ENCODE measurements at places on chromosomes 13 and 19.

- peak; percentile 22 for DNase-seq
Measured at GRCh38 chr13:114005206-114005724, 31.4 kb upstream of the C13orf46 start.

GRCh38 chr13:36331280-36331679 is 14.9 kb downstream of the SPART start:
- DNase-seq, result no peak

- no peak for DNase-seq
Measured at GRCh38 chr19:55656988-55657747, 2.3 kb downstream of the U2AF2 start.

- DNase-seq, result no peak
Measured at GRCh38 chr19:10567656-10568055, 1.1 kb downstream of the CDKN2D start.

- no peak for DNase-seq
Measured at GRCh38 chr13:46799139-46799538, 2.2 kb upstream of the ESD start.

- no peak for DNase-seq
Measured at GRCh38 chr13:66014771-66015170, 1215.4 kb downstream of the PCDH9 start.

DNA sequence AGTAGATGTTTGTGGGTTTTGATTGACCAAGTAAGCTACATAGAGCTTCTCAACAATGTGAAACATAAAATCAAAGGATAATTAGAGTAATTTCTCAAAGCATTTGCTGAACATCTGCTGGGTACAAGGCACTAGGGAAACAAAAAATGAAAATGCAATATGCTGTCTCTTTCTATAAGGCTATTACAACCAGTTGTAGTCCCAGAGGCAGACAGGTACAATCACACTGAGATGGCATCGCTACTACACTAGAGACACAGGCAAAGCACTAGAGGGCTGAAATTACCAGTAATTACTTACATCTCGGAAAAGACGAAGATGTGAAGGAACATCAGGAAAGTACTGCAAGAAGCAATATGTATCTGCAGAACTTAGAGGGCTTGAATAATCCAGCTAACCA is 133.3 kb downstream of the LHFPL6 start:
- no peak for DNase-seq

- DNase-seq, result no peak
Measured at GRCh38 chr13:103315711-103316110, 249.5 kb upstream of the SLC10A2 start.

DNA sequence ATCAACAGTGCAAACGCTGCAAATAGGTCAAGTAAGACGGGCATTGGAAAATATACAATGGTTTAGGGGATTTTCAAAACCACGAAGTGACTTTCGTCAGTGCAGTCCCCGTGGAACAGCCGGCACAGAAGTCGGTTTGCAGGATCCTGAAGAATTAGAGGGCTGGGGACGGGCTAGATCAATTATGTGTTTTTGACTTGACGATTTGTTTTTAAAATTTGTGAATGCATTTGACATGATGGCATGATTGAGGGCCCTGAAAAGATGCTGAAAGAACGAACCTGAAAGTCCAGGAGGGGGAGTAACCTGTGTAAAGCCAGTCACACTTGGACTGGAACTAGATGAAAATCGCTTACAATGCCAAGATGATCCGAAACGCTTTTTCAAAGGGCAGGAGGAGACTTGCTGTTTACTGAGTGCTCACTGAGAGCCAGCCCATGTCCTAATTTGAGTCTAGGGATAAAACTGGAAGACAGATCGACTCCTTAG is 8.9 kb upstream of the DGKH start:
- DNase-seq, result no peak

DNA sequence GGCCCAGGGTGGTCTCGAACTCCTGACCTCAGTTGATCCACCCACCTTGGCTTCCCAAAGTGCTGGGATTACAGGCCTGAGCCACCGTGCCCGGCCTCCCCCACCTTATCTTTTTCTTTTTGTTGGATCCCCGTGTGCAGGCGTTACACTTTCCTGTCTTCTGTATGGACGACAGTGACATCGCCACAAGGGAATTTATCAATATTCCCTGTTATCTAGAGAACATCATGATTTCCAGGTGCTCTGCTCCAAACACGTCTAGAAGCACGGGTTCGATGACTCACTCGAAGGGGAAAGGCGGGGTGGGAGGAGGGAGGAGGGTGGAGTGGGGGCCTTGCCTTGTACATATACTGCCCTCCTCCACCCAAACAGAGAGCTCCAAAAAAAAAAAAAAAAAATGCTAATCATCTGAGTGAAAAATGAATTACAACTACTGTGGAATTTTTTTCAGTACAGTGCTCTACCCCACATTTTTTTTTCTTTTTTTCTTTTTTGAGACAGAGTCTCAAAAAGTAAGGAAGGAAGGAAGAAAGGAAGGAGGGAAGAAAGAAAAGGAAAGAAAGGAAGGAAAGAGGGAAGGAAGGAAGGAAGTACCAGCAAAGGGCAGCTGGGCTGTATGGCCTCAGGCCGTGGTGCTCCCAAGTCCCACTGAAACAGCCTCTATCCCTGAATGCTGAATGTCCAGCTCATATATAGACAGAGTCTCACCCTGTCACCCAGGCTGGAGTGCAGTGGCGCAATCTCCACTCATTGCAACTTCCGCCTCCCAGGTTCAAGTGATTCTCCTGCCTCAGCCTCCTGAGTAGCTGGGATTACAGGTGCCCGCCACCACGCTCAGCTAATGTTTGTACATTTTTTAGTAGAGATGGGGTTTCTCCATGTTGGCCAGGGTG is 36.8 kb downstream of the INSR start:
- DNase-seq, result no peak

DNA sequence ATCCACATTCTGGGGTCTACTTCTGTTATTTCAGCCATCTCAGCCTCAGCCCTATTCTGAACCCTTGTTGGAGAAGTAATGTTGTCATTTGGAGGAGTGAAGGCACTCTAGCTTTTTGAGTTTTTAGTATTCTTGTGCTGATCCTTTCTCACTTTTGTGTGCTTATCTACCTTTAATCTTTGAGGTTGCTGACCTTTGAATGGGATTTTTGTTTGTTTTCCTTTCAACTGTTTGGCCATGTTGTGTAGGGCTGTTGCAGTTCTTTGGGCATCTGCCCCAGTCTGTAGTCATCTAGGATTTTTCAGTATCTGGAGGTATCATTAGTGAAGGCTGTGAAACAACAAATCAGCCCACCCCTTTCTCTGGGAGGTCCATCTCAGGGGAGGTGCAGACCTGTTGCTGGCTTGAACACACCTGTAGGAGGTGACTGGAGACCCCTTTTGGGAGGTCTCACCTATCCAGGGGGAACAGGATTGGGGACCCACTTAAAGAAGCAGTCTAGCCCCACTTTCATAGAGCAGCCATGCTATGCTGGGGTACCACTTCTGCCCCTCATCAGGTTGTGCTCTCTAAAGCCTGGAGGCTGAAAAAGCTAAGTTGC is 1391.4 kb downstream of the UQCRFS1 start:
- DNase-seq, result no peak

GRCh38 chr13:30965380-30965779 is 32.9 kb downstream of the TEX26 start:
- no peak for DNase-seq

DNA sequence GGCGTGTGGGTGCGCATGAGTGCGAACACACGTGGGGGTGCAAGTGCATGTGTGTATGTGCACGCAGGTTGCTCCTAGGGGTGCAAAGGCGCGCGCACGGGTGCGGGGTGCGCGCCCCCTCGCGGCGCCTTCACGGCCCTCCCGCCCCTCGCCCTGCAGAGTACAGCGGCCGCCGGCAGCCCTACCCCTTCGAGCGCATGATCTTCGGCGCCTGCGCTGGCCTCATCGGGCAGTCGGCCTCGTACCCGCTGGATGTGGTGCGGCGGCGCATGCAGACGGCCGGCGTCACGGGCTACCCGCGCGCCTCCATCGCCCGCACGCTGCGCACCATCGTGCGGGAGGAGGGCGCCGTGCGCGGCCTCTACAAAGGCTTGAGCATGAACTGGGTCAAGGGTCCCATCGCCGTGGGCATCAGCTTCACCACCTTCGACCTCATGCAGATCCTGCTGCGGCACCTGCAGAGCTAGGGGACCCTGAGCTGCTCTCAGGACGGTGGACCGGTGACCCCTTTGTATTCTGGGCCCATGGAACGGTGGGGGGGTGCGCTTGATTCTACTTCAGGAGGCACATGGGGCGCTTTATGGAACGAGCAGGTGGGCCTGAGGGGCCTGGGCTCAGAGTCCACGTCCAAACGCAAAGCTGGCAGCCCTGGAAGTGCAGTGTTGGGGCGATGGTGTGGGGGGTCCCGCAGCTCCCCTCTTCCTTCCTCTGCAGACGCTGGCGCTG is 27.7 kb downstream of the TMEM161A start:
- no peak for DNase-seq

- DNase-seq, result no peak
Measured at GRCh38 chr13:63954683-63955082, 2539.0 kb upstream of the PCDH20 start.

- no peak for DNase-seq
Measured at GRCh38 chr13:92838786-92839185, 387.8 kb upstream of the GPC6 start.

DNA sequence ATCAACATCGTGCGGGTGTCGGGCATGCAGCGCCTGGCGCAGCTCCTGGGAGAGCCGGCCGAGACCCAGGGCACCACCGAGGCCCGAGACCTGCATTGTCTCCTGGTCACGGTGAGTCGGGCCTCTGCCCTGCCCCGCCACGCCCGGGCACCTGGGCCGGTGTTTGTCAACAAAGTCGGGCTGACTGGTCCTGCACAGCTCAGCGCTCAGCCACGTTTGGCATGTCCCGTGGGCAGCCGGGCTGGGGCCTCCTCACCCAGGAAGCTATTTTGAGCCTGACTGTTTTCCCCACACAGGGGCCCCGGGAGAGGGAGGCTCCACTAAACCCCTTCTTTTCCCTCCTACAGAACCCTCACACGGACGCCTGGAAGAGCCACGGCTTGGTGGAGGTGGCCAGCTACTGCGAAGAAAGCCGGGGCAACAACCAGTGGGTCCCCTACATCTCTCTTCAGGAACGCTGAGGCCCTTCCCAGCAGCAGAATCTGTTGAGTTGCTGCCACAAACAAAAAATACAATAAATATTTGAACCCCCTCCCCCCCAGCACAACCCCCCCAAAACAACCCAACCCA is 1.3 kb downstream of the GADD45B start:
- peak; percentile 67 for DNase-seq

GRCh38 chr19:3950871-3951861 is 18.3 kb downstream of the NMRK2 start:
- no peak for DNase-seq

DNA sequence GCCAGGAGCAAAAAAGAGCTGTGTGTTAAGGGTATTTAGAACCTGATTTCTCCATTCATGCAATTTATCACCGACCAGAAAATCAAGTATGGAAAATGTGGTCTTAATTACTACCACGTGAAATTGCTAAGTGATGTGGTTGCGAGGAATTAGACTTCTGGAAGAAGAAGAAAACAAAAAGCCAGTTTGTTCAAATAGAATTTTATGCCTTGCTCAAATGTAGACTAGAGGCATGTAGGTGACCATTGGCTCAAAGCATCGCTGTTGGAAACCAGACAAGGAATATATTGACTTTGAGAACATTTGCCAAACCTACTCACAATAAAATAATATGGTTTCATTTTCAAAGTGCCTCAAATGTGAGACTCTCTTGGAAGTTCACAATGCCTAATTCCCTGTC is 57.3 kb upstream of the LRCH1 start:
- no peak for DNase-seq

DNA sequence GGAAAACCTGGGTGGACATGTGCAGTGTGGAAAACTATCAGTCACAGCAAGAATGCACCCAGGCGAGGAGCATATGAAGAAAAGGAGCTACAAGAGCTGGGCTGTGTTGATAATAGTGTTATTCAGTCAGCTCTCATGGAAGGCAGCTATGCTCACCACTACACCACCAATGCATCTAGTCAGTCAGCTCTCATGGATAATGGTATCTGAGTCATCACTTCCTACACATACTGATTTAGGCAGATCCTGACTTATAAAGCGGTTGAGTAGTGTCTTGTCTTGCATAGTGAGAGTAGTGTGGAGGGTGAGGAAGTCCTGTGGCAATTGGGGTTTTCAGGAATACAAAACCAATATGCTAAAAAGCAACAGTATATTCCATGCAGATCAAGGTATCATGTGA is 9.1 kb upstream of the ZNF160 start:
- DNase-seq, result no peak

DNA sequence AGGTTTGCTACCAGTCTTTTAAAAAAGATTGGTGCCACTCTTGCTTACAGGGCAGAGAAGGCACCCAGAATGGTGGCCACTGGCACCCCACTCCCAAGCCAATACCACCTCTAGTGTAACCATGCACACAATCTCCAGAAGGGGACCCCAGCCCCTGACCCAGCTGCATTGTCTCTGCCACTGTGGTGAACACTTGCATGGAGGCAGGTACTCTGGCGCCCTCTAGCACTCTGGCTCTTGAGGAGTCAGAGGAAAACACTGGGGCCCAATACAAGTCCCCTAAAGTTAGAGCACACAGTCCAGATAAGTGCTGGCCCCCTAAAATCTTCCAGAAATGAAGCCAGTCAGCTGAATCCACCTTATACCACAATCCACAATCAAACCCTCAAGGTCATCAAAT is 6.0 kb downstream of the ERVV-1 start:
- DNase-seq, result no peak

GRCh38 chr19:58261968-58262921 is 16.5 kb upstream of the ZNF8 start:
- no peak for DNase-seq

GRCh38 chr19:31253526-31254179 is 95.6 kb downstream of the TSHZ3 start:
- DNase-seq, result no peak

GRCh38 chr13:105871326-105871725 is 664.1 kb downstream of the EFNB2 start:
- DNase-seq, result no peak

DNA sequence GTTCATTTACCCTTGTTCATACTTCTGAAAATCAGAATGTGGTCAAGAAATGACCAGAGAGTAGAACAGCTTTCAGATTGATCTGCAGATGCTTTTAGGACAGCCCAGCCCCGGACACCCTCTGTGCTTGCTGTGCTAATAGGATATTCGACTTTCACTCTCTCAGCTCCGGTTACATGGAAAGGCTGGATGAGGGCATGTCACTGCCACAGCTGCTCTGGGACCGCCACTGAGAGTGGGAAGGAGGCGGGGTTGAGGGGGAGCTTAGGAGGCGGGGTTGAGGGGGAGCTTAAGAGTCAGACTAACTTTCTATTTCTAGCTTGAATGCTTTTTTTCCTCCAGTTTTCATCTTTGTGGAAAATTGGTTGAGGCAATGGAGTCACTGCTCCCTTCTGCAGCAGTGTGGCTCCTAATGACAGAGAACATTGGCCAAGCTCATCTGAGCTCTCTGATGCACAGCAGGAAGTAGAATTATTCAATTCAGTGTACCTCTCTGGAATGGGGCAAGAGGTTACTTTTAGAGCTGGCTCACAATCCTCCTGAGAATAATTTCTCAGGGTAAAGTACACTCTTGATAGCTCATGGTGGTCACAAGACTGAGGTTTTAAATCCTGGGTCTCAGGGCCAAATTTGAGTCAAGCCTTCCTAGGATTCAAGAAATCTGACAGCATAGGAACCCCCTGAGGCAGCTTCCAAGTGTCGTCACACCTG is 74.6 kb upstream of the NPAS1 start:
- DNase-seq, result peak; percentile 36

- DNase-seq, result no peak
Measured at GRCh38 chr13:29483623-29484022, 111.9 kb downstream of the SLC7A1 start.

GRCh38 chr13:99465454-99465853 is 35.8 kb upstream of the TM9SF2 start:
- no peak for DNase-seq

GRCh38 chr13:26895808-26896466 is 135.4 kb upstream of the GPR12 start:
- DNase-seq, result no peak
